ENCODE measurements at places on chromosomes 2 and 18. TPM values are rescaled to one million over a fixed set of nuclear protein-coding genes. Genes with fewer than 3 reads are reported as not detected.

DNA sequence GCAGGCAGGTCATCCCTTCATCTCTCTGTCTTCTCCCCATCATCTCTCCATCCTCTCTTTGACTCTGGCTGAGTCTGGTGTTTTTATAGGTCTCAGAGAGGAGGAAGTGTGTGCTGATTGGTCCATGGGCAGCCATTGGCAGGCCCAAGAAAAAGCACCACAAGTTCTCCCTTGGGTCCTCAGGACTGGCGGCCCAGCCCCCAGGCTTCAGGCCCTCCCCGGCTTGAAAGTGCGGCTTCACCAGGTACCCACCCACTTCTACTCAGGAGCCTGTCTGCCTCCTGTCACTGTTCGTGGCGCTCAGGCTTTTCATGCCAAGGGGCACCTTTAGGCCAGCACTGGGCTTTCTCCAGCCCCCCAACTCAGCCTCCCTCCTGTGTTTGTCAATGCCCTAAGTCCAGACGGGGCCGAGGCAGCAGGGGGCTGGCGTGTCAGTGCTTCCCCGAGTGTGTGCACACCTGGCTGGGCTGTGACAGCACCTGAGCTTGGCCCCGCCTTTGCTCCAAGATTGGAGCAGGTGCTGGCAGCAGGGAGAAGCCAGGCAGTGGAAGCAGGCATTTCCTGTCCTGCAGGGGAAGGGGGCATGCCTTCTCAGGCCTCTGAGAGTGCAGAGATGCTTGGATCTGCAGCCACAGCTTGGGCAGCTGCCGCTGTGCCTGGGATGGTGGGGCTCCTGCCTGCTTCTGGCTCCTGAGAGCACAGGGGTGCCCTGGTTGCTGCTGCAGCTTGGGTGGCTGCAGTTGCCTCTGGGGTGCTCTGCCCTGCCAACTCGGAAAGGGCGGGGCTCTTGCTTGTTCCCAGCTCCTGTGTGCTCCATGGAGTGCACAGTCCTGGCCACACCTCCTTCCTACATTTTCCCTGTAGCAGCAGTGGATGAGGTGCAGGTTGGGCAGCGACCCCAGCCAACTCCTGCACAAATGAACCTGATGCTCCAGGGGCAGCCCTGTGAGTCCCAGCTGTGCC is 34.1 kb downstream of the FBXO48 start:
- DNase-seq = peak; percentile 69

TRIM54 gene
- total RNA-seq = 0.26 TPM

- no peak for DNase-seq
These were observed 185.9 kb upstream of the FOSL2 start for GRCh38 chr2:28206762-28207161.

DNA sequence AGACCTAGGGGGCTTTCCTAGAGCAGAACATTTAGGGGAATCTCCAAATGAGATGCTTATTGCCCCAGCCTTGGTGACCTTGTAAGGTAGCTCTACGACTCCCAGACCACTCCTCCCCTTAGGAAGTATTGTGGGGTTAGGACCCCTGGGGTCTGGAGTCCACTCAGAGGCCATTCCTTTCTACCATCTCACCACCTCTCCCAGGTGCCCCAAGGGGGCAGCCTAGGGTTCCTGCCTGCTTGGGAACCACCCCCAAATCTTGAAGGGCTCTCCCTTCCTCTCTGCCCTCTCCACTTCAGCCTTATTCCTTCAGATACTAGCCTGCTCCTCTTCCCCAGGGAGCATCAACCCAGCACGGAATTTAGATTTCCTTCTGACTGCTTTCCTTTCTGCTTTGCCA is 17.5 kb upstream of the EXOC6B start:
- no peak for DNase-seq

DNA sequence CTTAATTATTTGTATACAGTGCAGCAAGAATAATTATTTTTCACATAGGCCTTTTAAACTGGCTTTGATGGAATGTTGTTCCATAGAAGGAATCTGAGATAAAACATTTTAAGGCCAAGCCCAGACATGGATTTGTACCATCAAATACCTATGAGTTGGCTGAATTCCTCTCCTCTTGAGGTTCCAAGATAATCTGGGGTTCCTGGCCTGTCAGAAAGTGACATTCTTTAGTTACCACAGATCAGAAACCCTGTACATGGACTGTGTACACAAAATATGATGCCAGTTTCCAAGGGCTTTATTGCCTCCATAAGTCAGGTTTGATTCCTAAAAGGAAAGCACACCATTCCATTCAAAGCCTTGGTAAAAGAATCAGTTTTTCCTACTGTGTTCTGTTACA is 1256.7 kb upstream of the NRXN1 start:
- DNase-seq = no peak

DNA sequence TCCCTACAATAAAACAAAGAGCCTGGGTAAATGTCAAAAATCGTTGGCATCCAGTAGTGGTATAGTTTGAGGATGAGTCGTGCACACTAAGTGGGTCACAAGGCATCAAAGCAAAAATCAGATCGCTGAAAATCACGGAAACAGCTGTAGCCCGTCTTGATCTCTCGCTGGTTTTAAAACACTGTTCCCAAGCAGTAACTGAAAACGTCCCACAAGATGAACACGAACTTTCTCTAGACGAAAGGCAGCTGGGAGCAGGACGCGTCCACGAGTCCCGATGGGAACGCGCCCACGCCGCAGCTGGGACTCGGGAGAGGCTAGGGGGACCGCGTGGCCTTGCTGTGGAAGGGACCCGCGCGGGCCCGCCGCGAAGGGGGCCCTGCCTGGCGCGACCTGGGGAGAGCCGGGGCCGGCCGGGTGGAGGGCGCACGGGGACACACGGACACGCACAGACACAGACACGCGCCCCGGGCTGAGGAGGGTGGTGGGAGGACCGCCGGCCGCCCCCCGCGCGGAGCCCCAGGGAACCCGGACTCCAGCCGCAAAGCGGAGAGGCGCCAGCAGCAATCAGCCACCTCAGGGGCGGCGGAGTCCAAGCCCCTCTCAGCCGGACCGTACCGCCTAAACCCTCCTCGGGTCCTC is 651 bp downstream of the STK17B start:
- DNase-seq = no peak

GRCh38 chr2:109213646-109214433 is 84.8 kb downstream of the SH3RF3 start:
- DNase-seq = peak; percentile 46

MERTK gene
- 7.9 TPM for total RNA-seq

- no peak for DNase-seq
These were observed 177.7 kb upstream of the LRRTM1 start for GRCh38 chr2:80482276-80482675.

DNA sequence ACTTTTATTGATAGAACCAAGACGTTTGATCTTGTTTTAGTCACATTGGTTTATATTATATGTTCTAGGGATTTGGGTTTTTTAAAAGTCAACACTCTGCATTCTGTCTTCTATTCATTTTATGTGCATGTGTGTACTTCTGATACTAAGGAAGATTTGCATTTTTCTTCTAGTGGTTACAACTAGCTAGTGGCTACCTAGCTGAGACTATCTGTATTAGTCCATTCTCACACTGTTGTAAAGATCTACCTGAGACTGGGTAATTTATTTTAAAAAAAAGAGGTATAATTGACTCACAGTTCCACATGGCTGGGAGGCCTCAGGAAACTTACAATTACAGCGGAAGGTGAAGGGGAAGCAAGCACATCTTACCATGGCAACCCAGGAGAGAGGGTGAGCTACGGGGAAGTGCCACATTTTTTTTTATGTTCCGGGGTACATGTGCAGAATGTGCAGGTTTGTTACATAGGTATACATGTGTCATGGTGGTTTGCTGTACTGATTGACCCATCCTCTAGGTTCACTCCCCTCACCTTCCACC is 69.9 kb downstream of the SP100 start:
- DNase-seq = no peak

UGT1A10 gene
- total RNA-seq = 0.52 TPM

- DNase-seq = no peak
These were observed 1647.1 kb downstream of the SUCLG1 start for GRCh38 chr2:82811946-82812345.

C2orf81 gene
- total RNA-seq = 0.33 TPM

C2orf78 gene
- not detected for total RNA-seq

DNA sequence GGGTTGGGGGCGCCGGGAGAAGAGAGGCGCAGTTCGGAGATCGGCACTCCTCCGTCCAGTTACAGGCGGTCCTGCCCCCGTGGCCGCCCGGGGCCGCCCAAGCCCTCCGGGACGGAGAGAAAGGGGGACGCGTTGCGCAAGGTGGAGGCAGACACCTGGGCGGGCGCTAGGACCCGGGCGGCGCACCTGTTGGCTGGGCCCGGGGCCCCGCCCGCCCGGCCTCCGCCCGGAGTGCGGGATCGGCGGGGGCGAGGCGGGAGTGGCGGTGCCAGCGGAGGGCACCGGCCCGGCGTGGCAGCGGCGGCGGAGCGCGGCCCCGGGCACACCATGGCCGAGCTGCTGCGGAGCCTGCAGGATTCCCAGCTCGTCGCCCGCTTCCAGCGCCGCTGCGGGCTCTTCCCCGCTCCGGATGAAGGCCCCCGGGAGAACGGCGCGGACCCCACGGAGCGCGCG is at the start of gene SGPP2:
Gene SGPP2 (plus strand): TSS at position 268 of the 453 bp plus-strand sequence. CDS start 60 bp downstream, at position 328.
- DNase-seq = peak; percentile 35

EPAS1 gene
- total RNA-seq = 162 TPM

GRCh38 chr2:168993538-168993937 is 37.6 kb downstream of the ABCB11 start:
- no peak for DNase-seq

FAP gene
- 2.3 TPM for total RNA-seq

- no peak for DNase-seq
These were observed 44.3 kb upstream of the ASB1 start for GRCh38 chr2:238382381-238382781.

DNA sequence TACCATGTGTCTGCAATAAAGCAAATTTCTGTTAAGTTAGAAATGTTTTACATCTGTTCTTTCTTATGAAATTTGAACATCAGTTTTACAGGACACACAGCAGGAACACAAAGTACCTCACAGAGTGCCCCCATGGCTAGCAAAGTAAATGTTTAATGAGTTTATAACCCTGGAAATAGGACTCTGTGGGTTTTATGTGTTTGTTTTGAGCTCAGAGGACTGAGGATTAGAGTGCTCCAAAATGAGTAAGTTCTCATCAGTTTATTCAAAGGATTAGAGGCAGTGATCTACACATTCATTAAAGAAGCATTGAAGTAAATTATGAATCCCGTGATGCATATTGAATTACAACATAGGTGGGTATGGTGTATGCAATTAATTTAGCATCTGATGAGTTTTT is 281.8 kb downstream of the GULP1 start:
- no peak for DNase-seq

DNA sequence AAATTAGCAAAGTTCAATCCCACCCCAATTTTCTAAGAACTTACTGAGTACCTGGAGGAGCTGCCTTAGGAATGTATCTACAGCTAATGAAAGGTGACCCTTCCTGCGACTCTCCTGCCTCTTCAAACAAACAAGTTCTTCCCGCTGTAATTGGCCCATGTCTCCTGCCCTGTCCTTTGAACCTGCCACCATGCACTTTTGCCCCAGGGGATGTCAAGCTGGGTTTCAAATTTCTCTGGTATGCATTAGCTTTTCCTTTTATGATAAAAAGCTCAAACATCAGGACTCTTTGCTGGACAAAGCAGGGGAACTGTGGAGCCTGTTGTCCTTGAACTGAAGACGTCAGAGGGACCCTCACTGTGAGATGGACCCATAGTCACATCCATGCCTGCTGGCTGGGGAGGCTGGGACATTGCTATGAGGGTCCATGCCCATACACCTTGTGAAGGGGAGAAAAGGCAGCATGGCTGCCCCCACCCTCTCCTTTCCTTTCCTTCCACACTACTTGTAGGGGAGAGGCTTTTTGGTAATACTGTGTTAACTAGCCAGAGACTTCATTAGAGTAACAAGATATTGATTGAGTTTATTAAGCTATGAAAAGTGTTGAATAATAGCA is 210.7 kb upstream of the COPS8 start:
- no peak for DNase-seq

GCG gene
- 129 TPM for total RNA-seq

- DNase-seq = no peak
These were observed 79.6 kb downstream of the STPG4 start for GRCh38 chr2:47075361-47076125.

DNA sequence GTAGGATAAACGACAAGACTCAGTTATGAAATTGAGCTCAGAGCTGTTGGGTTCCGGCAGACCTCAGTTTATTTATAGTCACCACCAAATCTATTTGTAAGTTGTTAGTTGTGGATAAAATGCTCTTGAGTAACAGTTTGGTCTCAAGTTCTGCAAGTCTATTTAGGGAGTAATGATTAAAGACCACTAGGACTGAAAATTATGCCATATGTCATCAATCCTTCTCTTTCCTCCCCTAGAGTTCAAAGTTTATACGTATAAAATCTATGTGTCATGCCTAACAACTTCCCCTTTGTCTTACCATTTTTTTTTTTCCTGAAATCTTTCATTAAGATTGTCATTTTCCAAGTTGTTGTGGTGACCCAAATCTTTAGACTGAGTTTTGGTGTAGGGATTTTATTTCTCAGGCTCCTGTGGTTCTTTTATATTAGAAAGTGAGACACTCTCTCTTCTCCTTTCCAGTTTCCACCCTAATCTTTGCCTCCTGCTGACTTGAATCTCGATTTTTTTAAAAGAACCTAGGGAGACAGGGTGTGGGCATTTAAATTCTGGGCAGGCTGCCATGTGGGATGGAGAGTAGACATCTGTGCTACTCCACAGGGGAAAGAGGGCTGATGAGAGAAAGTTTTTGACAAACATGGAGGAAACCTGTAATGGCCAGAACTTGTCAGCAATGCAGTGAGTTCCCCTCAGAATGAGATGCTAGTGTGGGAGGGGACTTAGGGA is 51.0 kb downstream of the LAMA3 start:
- DNase-seq = no peak

CAPN13 gene
- 5.6 TPM for total RNA-seq

LCLAT1 gene
- total RNA-seq = 19.4 TPM

GRCh38 chr2:72846171-72847095 is 20.6 kb upstream of the EXOC6B start:
- DNase-seq = no peak

Data from body of pancreas (tissue), 4 donors.